ENCODE measurements at places on chromosomes 5 and 9.

DNA sequence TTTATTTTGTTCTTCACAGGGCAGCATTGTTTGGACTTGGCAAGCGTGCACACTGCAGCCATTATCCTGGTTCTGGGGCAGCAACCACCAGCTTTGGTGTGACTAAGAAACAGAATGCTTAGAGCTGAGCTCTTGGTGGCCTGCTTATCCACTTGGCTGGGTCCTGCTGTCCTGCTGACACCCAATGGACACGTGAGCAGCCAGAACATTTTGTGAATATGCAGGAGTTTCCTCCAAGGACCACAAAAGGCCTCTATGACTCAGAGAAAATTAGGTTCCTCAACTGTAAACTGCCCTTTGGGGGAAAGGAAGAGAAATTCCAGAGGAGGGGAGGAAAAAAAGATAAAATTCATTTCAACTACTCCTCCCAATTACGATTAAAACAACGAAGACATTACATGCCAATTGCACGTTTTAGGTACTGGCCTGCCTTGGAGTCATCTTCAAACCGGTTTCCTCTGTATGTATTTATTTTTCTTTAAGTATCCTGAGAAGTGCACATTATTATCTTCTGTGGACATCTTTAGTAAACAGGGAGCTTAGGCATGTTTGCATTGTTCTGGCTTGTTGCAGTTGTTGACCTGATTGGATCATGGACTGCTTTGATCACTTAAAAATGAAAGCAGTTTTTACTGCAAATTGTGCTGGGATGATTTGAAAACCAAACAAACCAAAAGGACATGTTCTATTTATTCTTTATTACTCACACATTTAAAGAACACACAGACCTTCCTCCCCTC, 82.3 kb upstream of the TLE4 start:
- no peaks in the 10 kb centered on the region for H3K4me1 ChIP-seq
- no peaks in the 10 kb centered on the region for H3K27me3 ChIP-seq
- H3K27ac ChIP-seq: peak overlapping the region; percentile 40
- H3K36me3 ChIP-seq: no peaks in the 10 kb centered on the region
- peak; percentile 44 for DNase-seq

DNA sequence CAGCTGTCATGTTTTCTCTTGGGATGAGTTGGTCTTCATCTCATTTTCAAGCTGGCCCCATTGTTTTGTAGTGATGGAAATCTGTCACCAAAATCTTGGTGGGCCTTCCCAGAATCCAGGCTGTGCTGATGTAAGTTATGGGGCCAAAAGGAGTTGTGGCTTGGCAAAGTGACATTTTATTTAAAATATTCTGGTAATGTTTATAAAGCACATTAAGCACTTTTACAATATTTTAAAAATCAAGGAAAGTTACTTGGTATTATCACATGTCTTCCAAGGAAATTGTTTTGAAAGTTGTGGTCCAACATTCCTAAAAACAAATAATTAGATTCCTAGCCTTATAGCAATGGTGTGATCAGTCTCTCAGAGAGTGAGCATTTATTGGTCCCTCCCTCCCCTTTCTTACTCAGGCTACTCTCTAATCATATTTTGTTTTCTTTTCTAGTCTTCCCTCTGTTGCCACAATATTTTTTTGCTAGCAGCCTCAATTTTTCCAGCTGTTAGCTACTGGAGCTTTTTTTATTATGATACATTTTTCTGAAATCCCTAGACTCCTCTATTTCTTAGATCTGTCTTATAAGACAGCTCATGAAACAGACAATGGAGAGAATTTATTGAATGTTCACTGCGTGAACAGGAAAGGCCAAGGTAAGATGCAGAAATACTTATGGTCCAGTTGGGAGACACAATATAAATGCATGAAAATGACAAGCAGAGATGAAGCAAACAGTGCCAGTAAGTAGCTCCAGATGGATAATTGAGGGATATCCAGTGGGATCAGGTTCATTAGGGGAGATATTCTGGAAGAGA, 408.1 kb upstream of the ZNF608 start:
- no peak overlapping the region for H3K27ac ChIP-seq
- H3K27me3 ChIP-seq: no peaks in the 10 kb centered on the region
- no peaks in the 10 kb centered on the region for H3K36me3 ChIP-seq
- DNase-seq: no peak
- H3K4me3 ChIP-seq: no peak overlapping the region

DNA sequence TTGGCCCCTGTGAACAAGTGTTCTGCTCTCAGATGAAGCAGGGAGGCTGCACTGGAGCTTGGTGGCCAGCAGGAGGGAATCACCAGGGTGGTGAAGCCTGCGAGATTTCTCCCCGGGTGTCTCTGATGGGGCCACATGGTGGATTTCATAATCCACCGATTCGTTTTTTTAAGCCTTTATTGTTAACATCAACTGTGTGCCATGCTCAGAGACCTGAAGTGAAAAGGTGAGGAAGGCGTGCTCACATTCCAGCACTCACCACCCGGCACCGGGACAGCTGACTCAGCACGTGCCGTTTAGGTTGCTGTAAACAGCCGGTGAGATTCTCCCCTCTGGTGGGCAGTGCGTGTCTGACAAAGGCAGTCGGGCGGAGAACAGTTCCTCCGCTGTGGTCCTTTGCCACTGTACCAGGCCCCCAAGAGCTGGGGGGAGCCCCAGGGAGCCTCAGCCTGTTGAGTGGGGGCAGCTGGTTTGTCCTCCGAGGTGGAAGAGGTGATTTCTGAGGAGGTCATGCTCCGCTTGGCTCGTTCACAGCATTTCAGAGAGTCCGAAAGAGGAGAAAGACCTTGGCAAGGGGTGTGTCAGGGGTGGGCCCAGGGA, 12.7 kb upstream of the AHRR start:
- no peak for DNase-seq
- H3K27ac ChIP-seq: no peak overlapping the region
- no peaks in the 10 kb centered on the region for H3K27me3 ChIP-seq
- no peaks in the 10 kb centered on the region for H3K36me3 ChIP-seq

DNA sequence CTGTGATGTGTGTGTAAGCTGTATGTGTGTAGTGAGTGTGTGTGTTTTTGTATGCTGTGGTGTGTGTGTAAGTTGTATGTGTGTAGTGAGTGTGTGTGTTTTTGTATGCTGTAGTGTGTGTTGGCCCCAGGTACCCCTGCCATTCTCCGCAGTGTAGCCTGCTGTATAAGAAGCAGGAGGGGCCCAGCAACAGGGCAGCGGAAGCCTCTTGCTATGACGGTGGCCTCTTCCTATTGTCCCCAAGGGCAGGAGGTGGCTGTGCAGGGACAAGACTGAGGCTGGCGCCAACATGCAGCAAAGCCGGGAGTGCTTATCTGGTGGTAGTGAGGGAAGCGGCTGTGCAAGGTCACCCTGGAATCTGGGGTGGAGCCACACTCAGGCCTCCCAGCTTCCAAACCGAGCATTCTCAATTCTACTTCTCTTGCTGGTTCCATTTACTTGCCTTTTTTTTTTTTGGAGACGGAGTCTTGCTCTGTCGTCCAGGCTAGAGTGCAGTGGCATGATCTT, 5.1 kb downstream of the SPAAR start:
- peaks cover 51% of the 10 kb centered on the region for H3K4me1 ChIP-seq
- no peak for DNase-seq
- no peaks in the 10 kb centered on the region for H3K36me3 ChIP-seq
- H3K27ac ChIP-seq: no peak overlapping the region

- no peaks in the 10 kb centered on the region for H3K27me3 ChIP-seq
- H3K4me3 ChIP-seq: no peak overlapping the region
- H3K36me3 ChIP-seq: peaks cover 4% of the 10 kb centered on the region
- H3K27ac ChIP-seq: peak overlapping the region; percentile 88
- DNase-seq: no peak
Measured at GRCh38 chr9:70865471-70865870, 255.9 kb downstream of the TRPM3 start.

DNA sequence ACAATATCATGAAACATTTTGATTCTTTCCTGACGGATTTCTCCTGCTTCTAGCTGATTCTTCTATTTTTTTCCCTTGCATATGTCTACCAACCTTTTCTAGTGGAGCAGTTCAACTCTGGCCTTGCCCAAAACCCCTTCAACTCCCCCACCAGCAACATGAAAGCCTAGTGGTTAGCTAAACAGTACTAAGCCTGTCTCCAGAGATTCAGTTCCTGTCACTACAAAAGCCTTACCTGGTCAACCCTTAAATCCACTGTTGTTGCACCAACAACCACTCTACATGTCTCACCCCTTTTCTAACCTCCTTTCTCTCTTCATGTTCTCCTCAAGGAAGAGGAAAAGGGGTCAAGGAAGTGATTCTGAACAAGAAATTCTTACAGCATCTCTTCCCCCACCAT, 74.8 kb upstream of the PIK3R1 start:
- H3K4me1 ChIP-seq: peaks cover 26% of the 10 kb centered on the region
- no peak overlapping the region for H3K4me3 ChIP-seq
- no peaks in the 10 kb centered on the region for H3K36me3 ChIP-seq

DNA sequence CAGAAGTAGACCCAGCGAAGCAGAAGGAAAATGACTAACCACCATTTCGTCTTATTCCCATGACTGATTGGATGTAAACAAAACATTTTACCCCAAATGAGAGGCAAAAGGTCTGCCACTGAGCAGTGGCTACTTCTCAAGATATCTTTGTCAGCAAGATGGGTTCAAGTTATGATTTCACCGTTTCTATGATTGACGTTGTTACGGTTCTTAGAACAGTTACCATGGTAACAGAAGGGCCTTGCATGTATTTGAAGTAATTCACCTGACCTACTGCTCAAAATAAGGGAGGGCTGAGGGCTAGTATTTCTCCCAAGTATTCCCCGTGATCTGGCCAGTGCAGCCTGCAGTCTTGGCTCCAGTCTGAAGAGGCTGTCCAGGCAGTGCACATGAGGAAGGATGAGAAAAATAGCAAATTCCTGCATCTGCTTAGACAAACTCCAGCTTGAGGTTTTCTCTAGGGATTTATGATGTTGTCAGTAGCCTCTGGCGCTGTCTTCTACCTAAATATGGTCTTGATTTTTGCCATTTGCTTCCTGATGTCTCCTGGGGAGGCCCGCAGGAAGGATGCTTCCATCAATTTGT, 372.7 kb downstream of the TMEM38B start:
- H3K4me1 ChIP-seq: no peaks in the 10 kb centered on the region
- no peak for DNase-seq
- H3K27me3 ChIP-seq: no peaks in the 10 kb centered on the region
- H3K27ac ChIP-seq: no peak overlapping the region
- no peaks in the 10 kb centered on the region for H3K36me3 ChIP-seq

GRCh38 chr5:73405691-73406090, 42.9 kb downstream of the FOXD1 start:
- no peak overlapping the region for H3K27ac ChIP-seq
- peaks cover 24% of the 10 kb centered on the region for H3K4me1 ChIP-seq
- no peaks in the 10 kb centered on the region for H3K36me3 ChIP-seq
- H3K4me3 ChIP-seq: no peak overlapping the region

DNA sequence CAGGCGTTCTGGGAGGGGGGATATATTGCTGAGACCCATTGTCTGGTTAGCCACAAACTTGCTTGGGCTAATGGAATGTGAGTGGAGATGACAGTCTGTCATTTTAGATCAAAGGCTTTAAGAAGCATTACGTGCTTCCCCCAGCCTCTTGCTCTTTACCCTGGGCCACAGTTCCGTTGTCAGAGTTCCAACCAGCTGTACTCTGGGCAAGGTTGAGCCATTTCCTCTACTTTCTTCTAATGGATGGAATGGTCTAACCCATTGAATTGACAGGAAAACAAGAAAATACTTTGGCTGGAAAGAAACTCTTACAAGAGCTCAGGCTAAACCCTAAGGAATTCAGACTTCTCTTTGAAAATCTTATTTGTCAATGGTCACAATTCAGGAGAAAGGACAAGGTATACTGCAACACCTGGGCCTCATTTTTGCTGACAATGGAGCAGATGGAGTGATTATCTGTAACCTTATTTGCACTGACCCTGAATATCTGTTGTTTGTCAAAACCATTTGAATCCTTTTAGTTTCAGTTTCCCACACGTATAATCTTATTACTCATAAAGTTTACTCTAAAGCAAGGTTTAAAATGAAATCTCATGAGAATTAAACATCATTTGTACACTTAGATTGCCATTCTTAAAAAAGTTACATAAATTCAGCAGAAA, 231.4 kb downstream of the PDE4D start:
- H3K27ac ChIP-seq: no peak overlapping the region
- no peaks in the 10 kb centered on the region for H3K27me3 ChIP-seq
- no peak for DNase-seq
- no peaks in the 10 kb centered on the region for H3K4me1 ChIP-seq

DNA sequence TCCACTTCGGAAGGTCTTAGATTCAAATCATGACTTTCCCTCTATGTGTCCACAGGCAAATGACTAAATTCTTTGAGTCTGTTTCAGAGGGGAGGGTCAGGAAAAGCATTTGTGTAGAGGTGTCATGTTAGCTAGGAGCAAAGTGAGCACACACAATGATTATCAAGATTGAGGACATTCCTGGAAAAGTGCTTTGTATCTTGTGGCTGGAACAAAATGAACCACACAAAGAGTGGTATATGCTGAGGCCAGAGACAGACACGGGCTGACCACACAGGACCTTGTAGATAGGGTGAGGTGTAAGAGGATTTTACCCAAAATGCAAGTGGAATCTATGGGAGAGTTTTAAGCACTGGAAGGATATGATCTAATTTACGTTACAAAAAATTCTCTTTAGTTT, 245.3 kb upstream of the NMUR2 start:
- DNase-seq: no peak
- no peak overlapping the region for H3K27ac ChIP-seq
- H3K36me3 ChIP-seq: no peaks in the 10 kb centered on the region
- H3K4me3 ChIP-seq: no peak overlapping the region
- H3K27me3 ChIP-seq: no peaks in the 10 kb centered on the region
- H3K4me1 ChIP-seq: no peaks in the 10 kb centered on the region

GRCh38 chr5:59765446-59765845, 128.1 kb downstream of the PDE4D start:
- no peak overlapping the region for H3K27ac ChIP-seq
- H3K4me3 ChIP-seq: no peak overlapping the region
- H3K27me3 ChIP-seq: no peaks in the 10 kb centered on the region
- DNase-seq: no peak
- no peaks in the 10 kb centered on the region for H3K36me3 ChIP-seq

- H3K27me3 ChIP-seq: no peaks in the 10 kb centered on the region
- peak overlapping the region; percentile 88 for H3K4me3 ChIP-seq
- no peaks in the 10 kb centered on the region for H3K36me3 ChIP-seq
Measured at GRCh38 chr5:128081111-128081851, 2.3 kb upstream of the SLC12A2 start.

- DNase-seq: peak; percentile 71
- H3K27me3 ChIP-seq: peaks cover 6% of the 10 kb centered on the region
- no peak overlapping the region for H3K4me3 ChIP-seq
- H3K27ac ChIP-seq: no peak overlapping the region
- H3K36me3 ChIP-seq: no peaks in the 10 kb centered on the region
Measured at GRCh38 chr5:142548739-142549275, 137.1 kb downstream of the FGF1 start.

GRCh38 chr9:74948937-74949336, 3.8 kb downstream of the C9orf40 start:
- no peak overlapping the region for H3K27ac ChIP-seq
- no peaks in the 10 kb centered on the region for H3K4me1 ChIP-seq
- H3K27me3 ChIP-seq: no peaks in the 10 kb centered on the region
- no peak overlapping the region for H3K4me3 ChIP-seq

DNA sequence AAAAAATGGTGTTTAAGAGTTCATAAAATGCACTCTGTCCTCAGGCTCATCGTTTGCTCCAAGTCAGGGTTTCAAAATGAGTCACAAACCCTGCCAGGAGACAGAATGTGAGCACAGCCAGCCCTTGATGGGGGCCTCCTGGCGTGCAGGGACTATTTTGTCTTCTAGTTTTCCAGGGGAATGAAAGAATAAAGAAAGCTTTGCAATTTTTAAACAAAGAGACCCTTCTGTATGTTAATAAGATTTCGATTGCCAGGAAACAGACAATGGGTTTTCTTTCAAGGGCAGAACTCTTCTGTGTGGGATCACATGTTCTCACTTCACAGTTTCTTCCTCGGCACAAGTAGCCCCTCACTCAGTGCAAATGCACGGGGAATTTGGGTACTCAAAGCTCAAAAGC, 121.4 kb upstream of the C6 start:
- no peaks in the 10 kb centered on the region for H3K36me3 ChIP-seq
- H3K4me1 ChIP-seq: peaks cover 15% of the 10 kb centered on the region
- DNase-seq: no peak
- H3K4me3 ChIP-seq: no peak overlapping the region
